Endothelial cell of coronary artery (primary cell): ENCODE measurements at places on chromosomes 11 and 22. TPM values are rescaled to one million over a fixed set of nuclear protein-coding genes. Genes with fewer than 3 reads are reported as not detected.

PRRG4 gene
- 0.09 TPM in 1 of 2 replicates, not detected in the other for total RNA-seq

OR8G1 gene
- total RNA-seq = not detected in 2 replicates

BRSK2 gene
- total RNA-seq = 0.18 and 0.56 TPM in 2 replicates

CRYBB2 gene
- 0.18 TPM in 1 of 2 replicates, not detected in the other for total RNA-seq

SVIP gene
- 12.6 and 22.3 TPM in 2 replicates for total RNA-seq

SCGB1A1 gene
- not detected in 2 replicates for total RNA-seq

SCT gene
- total RNA-seq = not detected in 2 replicates

OPCML gene
- total RNA-seq = not detected in 2 replicates

ENDOD1 gene
- 27.6 and 62.4 TPM in 2 replicates for total RNA-seq

HSCB gene
- 10.3 and 13.4 TPM in 2 replicates for total RNA-seq

GGTLC2 gene
- not detected in 2 replicates for total RNA-seq

A4GALT gene
- total RNA-seq = 8.5 and 24.5 TPM in 2 replicates

KRTAP5-11 gene
- not detected in 2 replicates for total RNA-seq

CBX6 gene
- 25.9 and 30.3 TPM in 2 replicates for total RNA-seq

RPLP2 gene
- 353 and 358 TPM in 2 replicates for total RNA-seq

OR8U1 gene
- not detected in 2 replicates for total RNA-seq

STK33 gene
- total RNA-seq = 0.19 and 0.45 TPM in 2 replicates

ZNF280B gene
- total RNA-seq = 0.36 and 0.56 TPM in 2 replicates

ZC3H12C gene
- 10.8 and 13.6 TPM in 2 replicates for total RNA-seq

APOL1 gene
- total RNA-seq = 12.7 and 38.8 TPM in 2 replicates

TMEM191B gene
- 0.36 and 0.47 TPM in 2 replicates for total RNA-seq

CBLIF gene
- total RNA-seq = not detected in 2 replicates

WNT11 gene
- total RNA-seq = 0.09 TPM in 2 replicates

TMEM86A gene
- 1.1 and 1.3 TPM in 2 replicates for total RNA-seq

ANO1 gene
- 0.09 and 0.47 TPM in 2 replicates for total RNA-seq

GSC2 gene
- total RNA-seq = not detected in 2 replicates

RTN4R gene
- total RNA-seq = 0.19 and 0.54 TPM in 2 replicates

TTC28 gene
- 15.6 and 16.6 TPM in 2 replicates for total RNA-seq

MUC5AC gene
- not detected in 2 replicates for total RNA-seq

UPB1 gene
- total RNA-seq = 0.09 and 0.94 TPM in 2 replicates

HOATZ gene
- not detected in 2 replicates for total RNA-seq

MAP6 gene
- 0.27 and 0.38 TPM in 2 replicates for total RNA-seq

MUC5B gene
- total RNA-seq = not detected in 2 replicates

IFITM10 gene
- 0.09 and 0.56 TPM in 2 replicates for total RNA-seq

CCDC73 gene
- total RNA-seq = not detected in 2 replicates

CLTCL1 gene
- total RNA-seq = 4.2 and 9.9 TPM in 2 replicates

ABCC8 gene
- total RNA-seq = not detected in 2 replicates

ARHGAP8 gene
- total RNA-seq = not detected in 2 replicates

PHF21A gene
- total RNA-seq = 6.4 and 12.5 TPM in 2 replicates

IL17REL gene
- total RNA-seq = under 0.01 TPM in 1 of 2 replicates, not detected in the other

DYNC2H1 gene
- total RNA-seq = 8.5 and 10.0 TPM in 2 replicates

OR4A16 gene
- total RNA-seq = not detected in 2 replicates

GVQW3 gene
- total RNA-seq = 1.1 and 2.1 TPM in 2 replicates

ARHGEF17 gene
- total RNA-seq = 21.4 and 34.0 TPM in 2 replicates
